ENCODE measurements at places on chromosomes 2 and 18. TPM values are rescaled to one million over a fixed set of nuclear protein-coding genes. Genes with fewer than 3 reads are reported as not detected.

The PPP1R7 gene
- total RNA-seq: 80.4 TPM

The NEU2 gene
- total RNA-seq: not detected

The MPP4 gene
- not detected for total RNA-seq

The ARHGAP25 gene
- 47.4 TPM for total RNA-seq

Data from activated naive CD8-positive, alpha-beta T cell treated with anti-CD3 and anti-CD28 coated beads for 36 hours (primary cell).